ENCODE measurements at places on chromosomes 13 and 19. TPM values are rescaled to one million over a fixed set of nuclear protein-coding genes. Genes with fewer than 3 reads are reported as not detected.

DNA sequence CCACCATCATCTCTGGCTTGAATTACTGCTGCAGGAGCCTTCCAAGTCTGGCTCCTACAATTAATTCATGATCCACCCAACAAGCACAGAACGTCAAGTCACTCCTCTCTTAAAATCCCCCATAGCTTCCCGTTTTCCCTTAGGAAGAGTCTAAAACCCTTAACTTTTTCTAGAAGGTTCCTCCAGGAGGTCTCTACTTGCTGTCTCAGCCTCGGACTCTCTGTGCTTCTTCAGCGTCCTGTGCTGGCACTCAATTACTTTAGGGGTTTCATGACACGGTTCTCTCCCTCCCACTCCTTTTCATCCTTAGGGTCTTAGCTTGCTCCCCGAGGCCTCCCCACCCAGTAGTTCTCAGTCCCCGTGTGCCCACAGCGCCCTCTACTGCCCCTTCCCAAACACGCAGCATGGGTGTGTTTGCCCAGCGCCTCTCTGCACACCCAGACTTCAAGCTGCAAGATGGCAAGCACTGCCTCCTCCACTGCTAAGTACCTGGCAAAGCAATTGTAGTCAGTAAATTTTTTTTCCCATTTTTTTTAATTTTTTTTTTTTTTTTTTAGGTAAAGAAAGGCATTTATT is 25.8 kb upstream of the MAP3K10 start:
- no peak overlapping the region for H3K27ac ChIP-seq
- no peaks in the 10 kb centered on the region for H3K4me1 ChIP-seq
- no peaks in the 10 kb centered on the region for H3K36me3 ChIP-seq
- H3K4me3 ChIP-seq, result no peak overlapping the region
- no peak for DNase-seq
- peaks cover 33% of the 10 kb centered on the region for H3K27me3 ChIP-seq

DNA sequence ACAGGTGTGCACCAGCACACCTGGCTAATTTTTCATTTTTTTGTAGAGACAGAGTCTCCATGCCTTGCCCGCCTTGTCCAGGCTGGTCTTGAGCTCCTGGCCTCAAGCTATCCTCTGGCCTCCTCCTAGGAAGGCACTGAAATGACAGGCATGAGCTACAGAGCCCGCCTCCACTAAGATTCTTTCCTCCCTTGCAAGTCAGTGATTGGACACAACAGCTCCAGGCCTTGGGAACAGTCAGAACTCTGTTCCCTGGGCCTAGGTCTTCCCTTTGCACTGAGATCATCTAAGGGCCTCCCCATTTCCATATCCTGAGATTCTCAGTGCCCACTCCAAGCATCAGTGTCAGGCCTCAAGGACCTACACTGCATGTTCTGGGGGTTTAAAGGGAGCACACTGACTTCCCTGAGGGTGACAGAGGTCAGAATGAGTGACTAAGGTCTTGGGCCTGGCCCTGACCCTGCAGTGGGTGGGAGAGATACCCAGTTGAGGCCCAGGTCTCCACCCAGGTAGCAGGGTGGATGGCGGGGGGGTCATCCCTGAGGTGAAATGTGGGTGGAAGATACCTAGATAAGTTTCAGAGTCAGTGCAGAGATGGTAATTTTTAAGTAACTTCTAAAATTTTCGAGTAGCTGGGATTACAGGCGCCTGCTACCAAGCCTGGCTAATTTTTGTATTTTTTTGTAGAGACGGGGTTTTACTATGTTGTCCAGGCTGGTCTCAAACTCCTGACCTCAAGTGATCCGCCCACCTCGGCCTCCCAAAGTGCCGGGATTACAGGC is 17.3 kb upstream of the ERCC1 start:
- no peaks in the 10 kb centered on the region for H3K27me3 ChIP-seq
- no peak for DNase-seq
- H3K27ac ChIP-seq, result peak overlapping the region; percentile 96
- peaks cover 26% of the 10 kb centered on the region for H3K4me1 ChIP-seq
- no peak overlapping the region for H3K4me3 ChIP-seq
- H3K36me3 ChIP-seq, result no peaks in the 10 kb centered on the region

GRCh38 chr13:110339975-110340550 is 33.0 kb downstream of the COL4A2 start:
- peak overlapping the region; percentile 93 for H3K27ac ChIP-seq
- peaks cover 100% of the 10 kb centered on the region for H3K4me1 ChIP-seq
- H3K27me3 ChIP-seq, result no peaks in the 10 kb centered on the region
- H3K36me3 ChIP-seq, result no peaks in the 10 kb centered on the region
- no peak for DNase-seq
- H3K4me3 ChIP-seq, result peak overlapping the region; percentile 33

DNA sequence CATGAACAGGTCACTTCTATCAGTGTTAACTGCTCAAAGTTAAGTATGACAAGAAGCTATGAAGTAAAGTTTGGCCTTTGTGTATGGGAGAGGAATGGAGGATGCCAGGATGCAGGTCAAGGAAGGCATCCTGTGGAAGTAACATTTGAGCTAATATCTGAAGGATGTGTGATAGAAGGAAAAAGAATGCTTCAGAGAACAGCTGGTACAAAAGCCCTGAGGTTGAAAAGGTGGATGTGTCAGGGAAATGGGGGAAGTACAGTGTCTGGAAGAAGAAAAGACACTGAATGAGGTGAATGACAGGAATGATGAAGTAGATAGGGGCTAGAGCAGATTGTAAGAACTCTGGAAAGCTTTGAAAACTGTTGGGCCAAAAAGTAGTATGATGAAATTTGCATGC is 67.1 kb downstream of the ZNF91 start:
- no peaks in the 10 kb centered on the region for H3K27me3 ChIP-seq
- no peaks in the 10 kb centered on the region for H3K4me1 ChIP-seq
- peak; percentile 7 for DNase-seq
- no peak overlapping the region for H3K27ac ChIP-seq
- H3K36me3 ChIP-seq, result no peaks in the 10 kb centered on the region
- H3K4me3 ChIP-seq, result no peak overlapping the region

GRCh38 chr13:113652404-113653263 is 5.4 kb downstream of the ATP4B start:
- peaks cover 3% of the 10 kb centered on the region for H3K4me1 ChIP-seq
- no peak overlapping the region for H3K4me3 ChIP-seq
- no peaks in the 10 kb centered on the region for H3K27me3 ChIP-seq

The ZNF728 gene
- total RNA-seq, result 4.6 TPM

DNA sequence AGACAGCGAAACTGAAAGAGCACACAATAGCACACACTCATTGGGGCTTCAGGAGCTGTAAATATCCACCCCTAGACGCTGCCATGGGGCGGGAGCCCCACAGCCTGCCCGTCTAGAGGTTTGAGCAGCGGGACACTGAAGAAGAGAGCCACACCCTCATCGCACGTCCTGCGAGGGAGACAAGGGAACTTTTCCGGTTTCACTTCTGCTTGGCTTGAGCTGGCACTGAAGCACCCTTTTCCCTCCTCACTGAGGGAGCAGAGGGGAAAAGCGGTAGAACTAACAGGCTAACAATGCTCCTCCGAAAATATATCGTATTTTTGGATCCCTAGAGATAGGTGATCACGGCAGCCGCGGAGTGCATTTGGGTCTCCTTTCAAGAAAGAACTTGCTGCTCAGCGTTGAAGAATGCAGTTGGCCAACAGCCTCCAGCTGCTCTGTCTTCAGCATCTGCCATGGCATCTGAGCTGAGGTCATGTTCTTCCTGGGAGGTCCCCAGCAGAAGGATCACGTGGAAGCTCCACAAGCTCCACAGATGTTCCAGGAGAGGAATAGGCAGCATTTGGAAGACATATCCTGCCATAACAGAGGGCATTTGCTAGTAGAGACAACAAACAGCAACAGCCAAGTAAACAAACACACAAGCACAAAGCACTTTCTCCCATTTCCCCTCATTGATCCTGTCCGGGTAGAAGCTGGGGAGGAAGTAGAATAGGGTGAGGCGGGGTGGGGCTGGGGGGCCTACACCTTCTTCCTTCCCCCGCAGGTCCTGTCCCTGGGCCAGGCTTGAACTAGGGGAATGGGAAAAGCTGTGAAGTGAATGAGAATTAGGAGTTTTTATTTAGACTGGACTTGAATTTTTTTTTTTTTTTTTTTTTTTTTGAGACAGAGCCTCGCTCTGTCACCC is 44.8 kb upstream of the ALOX5AP start:
- no peaks in the 10 kb centered on the region for H3K27me3 ChIP-seq
- DNase-seq, result peak; percentile 93
- H3K36me3 ChIP-seq, result no peaks in the 10 kb centered on the region
- H3K27ac ChIP-seq, result peak overlapping the region; percentile 76
- H3K4me3 ChIP-seq, result peak overlapping the region; percentile 56

Measured in esophagus muscularis mucosa (tissue), 4 donors.